ENCODE measurements at places on chromosomes 5 and 9.

GRCh38 chr9:97845130-97845529, 7.9 kb upstream of the FOXE1 start:
- DNase-seq: no peak

- no peak for DNase-seq
Observed at GRCh38 chr5:134051305-134051704, 46.5 kb upstream of the VDAC1 start.

- DNase-seq: no peak
Observed at GRCh38 chr9:131800366-131800765, 60.5 kb upstream of the RAPGEF1 start.

DNA sequence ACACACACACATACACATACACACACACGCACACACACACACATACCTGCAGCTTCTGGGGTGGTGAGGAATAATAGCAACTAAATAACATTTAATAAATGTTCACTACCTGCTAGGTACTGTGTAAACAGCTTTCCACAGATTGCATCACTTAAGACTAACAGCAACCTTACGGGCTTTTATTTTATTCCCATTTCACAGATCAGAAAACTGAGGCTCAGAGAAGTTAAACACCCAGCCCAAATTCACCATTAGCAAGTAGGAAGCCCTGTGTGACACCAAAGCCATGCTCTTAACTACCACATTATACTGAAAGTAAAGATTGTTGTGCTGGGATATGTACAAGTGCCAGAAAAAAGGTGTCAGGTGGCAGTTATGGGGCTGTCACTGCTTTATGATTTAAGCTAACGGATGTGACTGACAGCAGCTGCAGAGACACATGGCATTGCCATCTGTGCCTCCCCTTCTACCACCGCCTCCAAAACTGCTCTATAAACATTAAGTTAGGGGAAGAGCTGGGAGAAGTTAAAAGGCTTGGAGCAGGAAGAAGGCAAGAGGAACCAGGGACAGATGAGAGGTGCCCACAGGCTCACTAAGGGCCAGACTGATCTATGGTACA, 13.6 kb downstream of the MTMR12 start:
- DNase-seq: no peak

DNA sequence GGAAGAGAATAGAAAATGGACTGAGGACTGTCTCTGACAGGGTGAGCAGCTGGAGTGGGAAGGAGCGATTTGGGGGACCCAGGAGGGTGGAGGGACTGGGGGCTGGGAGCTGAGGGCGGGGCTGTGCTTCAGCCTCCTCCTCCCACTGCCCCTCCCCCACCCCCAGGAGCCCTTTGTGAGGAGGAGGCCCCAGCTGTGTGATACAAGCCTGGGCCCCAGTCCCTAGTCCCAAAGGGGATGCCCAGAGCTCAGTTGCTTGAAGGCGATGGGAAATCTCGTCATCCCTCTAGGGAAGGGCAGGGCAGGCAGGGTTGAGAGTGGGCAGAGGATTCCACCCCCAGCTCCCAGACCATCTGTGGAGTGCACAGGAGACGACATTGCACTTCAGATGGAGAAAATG, at the start of gene SPATA31E1:
Gene SPATA31E1 (plus strand): TSS at position 251 of the 400 bp plus-strand sequence. CDS start 15 bp downstream, at position 266.
- no peak for DNase-seq

- DNase-seq: no peak
Observed at GRCh38 chr5:10532421-10532820, 31.4 kb upstream of the ANKRD33B start.

DNA sequence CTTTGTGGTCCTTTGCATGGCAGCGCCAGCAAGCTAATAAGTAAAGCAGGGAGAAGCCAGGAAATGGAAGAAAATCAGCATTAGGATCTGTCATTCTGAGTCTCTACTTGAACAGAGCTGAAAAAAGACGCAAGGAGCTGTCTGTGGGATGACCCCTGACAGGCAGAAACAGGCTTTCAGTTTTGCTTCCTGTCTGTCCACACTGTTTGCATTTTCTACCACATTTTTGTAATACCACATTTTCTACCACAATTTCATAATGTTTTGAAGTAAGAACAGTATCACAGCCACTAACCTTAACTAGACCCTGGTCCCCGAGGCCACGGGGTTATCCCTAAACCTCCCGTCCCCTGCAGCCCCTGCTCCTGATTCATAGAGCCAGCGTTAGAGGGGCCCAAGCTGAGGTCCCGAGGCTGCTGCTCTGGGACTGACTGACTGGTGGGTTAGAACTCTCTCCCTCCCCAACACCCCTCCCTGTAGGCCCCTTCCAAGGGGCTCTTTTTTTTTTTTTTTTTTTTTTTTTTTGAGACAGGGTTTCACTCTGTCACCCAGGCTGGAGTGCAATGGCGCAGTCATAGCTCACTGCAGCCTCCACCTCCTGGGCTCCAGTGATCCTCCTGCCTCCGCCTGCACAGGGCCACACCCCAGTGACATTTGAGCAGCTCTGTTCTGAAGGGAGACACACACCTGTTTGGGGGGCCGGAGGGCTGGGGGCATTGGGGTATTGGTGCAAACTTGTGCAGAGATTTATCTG, 4.0 kb upstream of the CLIC3 start:
- DNase-seq: no peak

DNA sequence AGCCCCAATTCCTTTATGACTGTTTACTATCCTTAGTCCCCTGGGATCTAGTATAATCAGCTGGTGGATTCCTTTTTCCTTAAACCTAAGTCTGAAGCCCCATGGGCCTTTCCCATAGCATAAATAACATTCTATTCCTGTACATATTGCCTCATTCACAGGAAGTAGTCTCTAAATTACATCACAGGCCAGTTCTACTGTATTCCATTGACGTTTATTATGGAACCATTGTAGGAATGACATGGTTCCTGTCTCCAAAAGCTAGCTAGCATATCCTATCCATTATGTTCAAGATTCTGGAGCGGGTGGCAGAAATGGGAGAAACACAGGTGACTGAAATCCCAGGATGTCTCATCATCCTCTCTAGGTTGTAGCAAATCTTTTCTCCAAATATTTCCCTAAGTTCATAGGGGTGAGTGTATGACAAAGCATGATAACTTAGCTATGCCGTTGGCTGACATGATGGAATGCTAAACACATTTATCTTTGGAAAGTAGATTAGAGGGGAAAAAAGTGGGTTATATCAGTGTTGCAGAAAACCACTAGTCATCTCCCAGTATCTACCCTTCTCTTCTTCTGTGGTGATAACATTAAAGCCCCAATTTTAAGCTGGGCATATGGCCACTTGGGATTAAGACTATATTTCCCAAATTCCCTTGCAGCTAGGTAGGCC, 140.1 kb downstream of the FGF1 start:
- DNase-seq: no peak

DNA sequence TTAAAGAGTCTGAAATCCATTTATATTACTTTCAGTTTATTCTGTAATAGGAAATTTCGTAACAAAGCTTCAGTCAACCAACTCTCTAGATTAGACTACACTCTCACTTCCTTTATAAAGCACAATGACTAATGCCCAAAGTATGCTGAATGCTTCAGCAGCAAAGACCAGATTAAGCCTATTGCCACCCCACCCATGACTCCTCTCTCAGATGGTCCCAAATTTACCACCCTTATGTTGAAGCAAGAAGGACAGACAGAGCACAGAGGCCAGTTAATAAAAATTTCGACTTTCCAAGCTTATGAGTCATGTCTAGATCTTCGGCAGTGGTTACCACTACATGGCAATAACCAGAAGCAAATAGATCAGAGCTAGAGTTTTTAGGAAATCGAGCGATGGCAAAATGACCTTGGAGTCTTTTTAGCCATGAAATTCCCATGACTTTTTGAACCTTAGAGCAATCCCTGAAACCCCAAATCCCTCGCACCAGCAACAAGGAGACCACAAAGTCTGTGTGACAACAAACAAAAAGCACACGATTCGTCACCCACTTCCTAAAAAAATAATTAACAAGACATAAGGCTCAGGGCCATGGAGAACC, 287.8 kb upstream of the RASA1 start:
- DNase-seq: no peak

DNA sequence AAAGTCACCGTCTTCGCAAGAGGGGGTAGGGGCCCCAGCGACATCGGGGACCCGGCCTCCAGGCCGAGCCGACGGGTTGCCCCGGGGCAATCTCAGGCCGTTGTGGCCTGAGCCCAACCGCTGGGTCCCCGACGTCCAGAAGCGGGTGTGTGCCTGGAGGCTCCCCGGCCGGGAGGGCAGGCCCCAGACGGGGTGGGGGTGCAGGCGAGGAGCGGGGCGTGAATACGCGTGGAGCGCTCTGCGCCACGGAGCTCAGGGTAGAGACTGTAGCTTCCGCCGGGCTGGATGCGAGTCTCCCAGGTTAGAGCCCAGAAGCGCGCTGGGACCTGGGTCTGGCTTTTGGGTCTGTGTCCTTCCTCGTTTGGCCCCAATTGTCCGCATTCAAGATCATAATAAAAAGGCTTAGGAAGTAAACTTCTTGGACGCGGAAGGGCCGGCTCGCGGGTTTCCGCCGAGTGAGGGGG, 3.5 kb downstream of the BARX1 start:
- DNase-seq: no peak

DNA sequence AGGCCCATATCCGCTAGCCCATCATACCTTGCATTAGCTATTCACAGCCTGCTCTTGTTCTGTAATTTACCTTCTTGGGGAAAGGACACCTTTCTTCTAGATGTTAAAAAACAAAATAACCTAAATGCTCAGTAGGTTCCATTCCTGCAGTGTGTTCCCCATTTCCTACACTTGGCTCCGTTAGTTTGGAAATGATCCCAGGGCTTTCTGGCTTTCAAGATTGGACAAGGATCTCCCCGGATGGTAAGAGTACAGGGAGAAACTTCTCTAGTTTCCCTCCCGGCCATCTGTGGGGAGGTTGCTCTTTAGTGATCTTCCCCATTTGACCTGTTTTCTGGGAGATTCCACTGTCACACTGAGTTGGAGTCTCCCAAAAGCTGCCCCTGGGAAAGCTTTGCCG, 27.3 kb upstream of the STC2 start:
- no peak for DNase-seq

GRCh38 chr5:155492191-155492590, 478.6 kb downstream of the KIF4B start:
- no peak for DNase-seq

DNA sequence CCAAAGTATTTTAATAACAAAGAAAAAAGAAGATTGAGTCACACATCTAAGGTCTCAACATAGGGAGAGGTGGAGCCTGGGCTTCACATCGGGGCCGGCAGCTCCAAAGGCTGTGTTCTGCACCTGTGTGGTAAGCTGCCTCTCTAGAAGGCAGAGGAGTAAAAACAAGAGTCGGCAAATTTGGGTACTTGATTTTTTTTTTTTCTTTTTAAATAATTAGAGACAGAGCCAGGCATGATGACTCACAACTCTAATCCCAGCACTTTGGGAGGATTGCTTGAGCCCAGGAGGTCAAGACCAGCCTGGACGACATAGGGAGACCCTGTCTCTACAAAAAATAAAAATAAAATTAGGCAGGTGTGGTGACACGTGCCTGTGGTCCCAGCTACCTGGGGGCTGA, 4.7 kb downstream of the URM1 start:
- DNase-seq: no peak

DNA sequence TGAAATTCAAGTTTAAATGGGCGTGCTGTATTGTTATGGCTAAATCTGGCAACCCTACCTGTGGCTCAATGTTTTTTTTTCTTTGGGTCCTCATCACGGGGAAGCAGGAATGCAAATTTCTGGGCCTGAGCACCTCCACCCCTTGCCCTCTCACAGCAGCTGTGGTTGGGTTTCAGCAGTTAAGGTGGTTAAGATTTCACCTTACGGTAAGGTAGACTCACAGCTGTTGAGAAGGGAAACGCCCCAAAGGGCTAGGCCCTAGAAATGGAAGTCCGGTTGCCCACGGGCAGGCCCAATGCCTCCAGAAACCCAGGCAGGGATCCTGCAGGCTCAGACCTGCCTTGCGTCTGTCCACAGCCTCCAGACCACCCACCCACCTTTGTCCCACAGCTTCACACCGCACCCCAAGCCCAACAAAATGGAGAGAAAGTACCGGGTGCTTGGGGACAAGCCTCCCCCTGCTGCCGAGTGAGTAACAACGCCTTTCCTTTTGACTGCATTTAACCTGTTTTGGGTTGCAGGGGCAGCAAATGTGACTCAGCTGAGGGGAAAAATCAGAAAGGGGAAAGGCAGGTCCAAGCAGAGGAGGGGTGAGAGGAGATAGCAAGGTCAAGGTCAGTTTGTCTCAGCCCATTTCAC, 48.1 kb upstream of the TDRD7 start:
- DNase-seq: no peak

- DNase-seq: no peak
Observed at GRCh38 chr9:114583371-114584155, 4.0 kb upstream of the ATP6V1G1 start.

DNA sequence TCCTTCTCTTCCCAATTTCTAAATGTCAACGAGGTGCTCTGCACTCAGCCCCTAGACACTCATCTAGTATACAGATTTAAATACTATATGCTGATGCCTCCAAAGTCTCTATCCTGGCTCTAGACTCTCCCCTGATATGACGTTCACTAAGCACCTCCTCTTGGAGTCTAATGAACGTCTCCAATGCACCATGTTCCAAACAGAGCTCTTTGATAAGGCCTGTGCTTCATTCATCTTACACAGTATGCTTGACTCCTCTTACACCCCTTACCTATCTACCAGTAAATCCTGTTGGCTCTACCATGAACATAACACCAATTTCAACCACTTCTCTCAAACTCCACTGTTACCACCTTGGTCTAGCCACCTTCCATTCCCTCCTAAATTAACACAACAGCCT, 25.7 kb downstream of the OXCT1 start:
- DNase-seq: no peak

DNA sequence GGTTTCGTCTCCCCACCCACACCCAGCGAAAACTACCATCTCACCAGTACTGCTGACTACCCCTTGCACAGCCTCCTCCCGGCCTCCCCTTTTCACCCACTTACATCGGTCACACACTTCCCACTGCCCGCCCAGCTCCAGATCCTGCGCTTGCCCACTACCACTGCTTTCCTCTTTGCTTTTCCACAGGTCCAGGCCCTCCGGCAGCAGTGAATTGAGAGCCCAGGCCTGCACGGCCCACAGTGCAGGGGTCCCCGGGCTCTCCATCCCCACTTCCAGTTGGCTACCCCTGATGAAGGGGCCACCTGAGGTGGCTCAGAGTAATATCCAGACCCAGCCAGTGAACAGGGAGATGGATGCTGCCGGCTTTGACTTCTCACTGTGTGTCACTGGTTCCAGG, 120.2 kb upstream of the FSTL4 start:
- DNase-seq: no peak

DNA sequence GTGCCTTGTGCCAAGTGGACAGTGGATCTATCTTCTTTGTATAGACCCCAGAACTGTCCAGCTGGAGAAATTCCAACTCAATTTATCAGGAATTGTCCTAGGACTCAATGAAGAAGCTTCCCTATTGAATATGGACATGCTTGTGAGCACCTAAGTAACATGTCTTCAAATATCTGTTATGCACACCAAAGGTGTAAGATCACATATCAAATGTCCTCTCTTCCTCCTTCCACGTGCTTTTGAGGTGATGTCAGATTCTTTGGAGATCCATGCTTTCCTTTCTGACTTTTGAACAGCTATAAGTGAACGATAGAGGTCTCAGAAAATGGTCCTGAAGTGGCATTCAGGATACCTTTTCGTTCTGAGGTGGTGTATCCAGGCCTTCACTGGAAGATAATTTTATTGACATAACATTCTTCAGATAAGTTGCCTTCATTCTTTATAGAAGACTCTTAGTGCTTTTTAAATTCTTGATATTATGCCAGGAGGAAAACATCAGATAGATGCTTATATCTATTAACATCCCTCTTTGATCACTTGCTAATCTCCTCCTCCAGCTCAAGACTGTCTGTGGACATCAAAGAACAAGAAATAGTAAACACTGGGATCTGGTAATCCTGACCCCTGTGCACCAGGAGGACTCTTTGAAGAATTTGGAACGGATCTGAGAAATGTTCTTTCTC, 246.4 kb downstream of the SMARCA2 start:
- no peak for DNase-seq

- DNase-seq: no peak
Observed at GRCh38 chr5:22542340-22542739, 310.8 kb downstream of the CDH12 start.
